CD4-positive, alpha-beta T cell treated with Interferon alpha-2 for 1 hour (primary cell): ENCODE measurements at places on chromosomes 7 and 10.

- DNase-seq = no peak
These were observed 53.0 kb upstream of the EBF3 start for GRCh38 chr10:130016993-130017630.

- no peak for DNase-seq
These were observed 91.8 kb upstream of the STK17A start for GRCh38 chr7:43491123-43491522.

DNA sequence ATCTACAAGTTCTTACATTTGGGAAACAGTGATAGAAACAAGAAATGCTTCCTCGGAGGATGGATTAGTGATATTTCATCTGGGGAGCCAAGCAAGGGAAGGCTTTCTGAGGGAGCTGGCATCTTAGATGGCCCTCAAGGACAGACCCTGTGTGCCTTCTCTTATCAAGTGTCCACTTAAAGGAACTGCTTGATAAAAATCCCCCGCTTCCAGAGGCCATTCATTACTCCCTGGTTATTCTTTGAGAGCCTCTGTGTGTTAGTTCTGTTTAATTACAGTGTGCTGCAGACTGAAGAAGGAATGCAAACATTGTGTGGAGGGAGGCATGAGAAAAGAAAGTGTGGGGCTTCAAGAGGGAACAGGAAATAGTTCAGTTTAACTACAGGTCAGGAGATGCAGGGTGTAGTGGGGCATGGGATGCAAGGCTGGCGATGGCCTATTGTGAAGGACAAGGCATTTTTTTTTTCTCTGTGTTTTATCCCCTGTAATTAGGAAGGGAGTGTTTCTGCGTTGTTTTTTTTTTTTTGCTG is 145.4 kb downstream of the SNX10 start:
- no peak for DNase-seq

- DNase-seq = no peak
These were observed 568.5 kb downstream of the CALN1 start for GRCh38 chr7:71843676-71844075.
